ENCODE measurements at places on chromosomes 4 and X.

- DNase-seq, result no peak
- no peak overlapping the region for H3K27ac ChIP-seq
- peaks cover 3% of the 10 kb centered on the region for H3K4me1 ChIP-seq
- H3K4me3 ChIP-seq, result no peak overlapping the region
- H3K36me3 ChIP-seq, result no peaks in the 10 kb centered on the region
These were observed 382.6 kb downstream of the CENPC start for GRCh38 chr4:67162690-67163089.

- DNase-seq, result no peak
- no peaks in the 10 kb centered on the region for H3K27me3 ChIP-seq
- peaks cover 5% of the 10 kb centered on the region for H3K4me1 ChIP-seq
- no peak overlapping the region for H3K4me3 ChIP-seq
- H3K27ac ChIP-seq, result no peak overlapping the region
These were observed 840 bp upstream of the P2RY10 start for GRCh38 chrX:78944351-78944750.

- no peak overlapping the region for H3K4me3 ChIP-seq
- no peaks in the 10 kb centered on the region for H3K27me3 ChIP-seq
- no peaks in the 10 kb centered on the region for H3K4me1 ChIP-seq
- DNase-seq, result no peak
- no peaks in the 10 kb centered on the region for H3K36me3 ChIP-seq
These were observed 487.9 kb upstream of the GALNT7 start for GRCh38 chr4:172680691-172681090.

- no peak for DNase-seq
- H3K4me3 ChIP-seq, result no peak overlapping the region
- no peaks in the 10 kb centered on the region for H3K4me1 ChIP-seq
- no peaks in the 10 kb centered on the region for H3K27me3 ChIP-seq
These were observed 313.0 kb downstream of the DCTD start for GRCh38 chr4:182604161-182604622.

GRCh38 chr4:13544606-13545393 lies 492 bp upstream of the NKX3-2 start:
- H3K36me3 ChIP-seq, result no peaks in the 10 kb centered on the region
- H3K27ac ChIP-seq, result no peak overlapping the region
- DNase-seq, result peak; percentile 66
- peaks cover 99% of the 10 kb centered on the region for H3K27me3 ChIP-seq
- H3K4me1 ChIP-seq, result peaks cover 44% of the 10 kb centered on the region

DNA sequence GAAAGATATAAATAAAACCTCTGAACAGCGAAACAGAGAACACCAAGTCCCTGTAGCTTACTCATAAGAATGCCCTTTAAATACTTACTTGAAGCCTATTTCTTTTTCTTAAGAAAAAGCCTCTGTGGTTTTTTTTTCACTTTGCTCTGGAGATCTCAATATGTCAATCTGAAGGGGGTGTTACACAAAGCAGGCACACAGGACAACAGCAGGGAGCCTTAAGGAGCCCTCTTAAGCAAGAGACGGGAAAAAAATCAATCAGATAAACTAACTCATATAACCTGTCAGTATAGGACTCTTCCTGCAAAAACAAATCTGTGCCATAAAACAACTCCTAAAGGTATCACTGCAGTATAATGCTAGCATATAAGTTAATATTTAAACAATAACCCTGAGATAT lies 611.1 kb upstream of the ATOH1 start:
- no peak overlapping the region for H3K27ac ChIP-seq
- no peak overlapping the region for H3K4me3 ChIP-seq
- H3K36me3 ChIP-seq, result no peaks in the 10 kb centered on the region

GRCh38 chr4:26076000-26076587 lies 162.1 kb downstream of the SMIM20 start:
- H3K4me3 ChIP-seq, result no peak overlapping the region
- H3K27ac ChIP-seq, result no peak overlapping the region
- peaks cover 11% of the 10 kb centered on the region for H3K4me1 ChIP-seq
- DNase-seq, result peak; percentile 11

DNA sequence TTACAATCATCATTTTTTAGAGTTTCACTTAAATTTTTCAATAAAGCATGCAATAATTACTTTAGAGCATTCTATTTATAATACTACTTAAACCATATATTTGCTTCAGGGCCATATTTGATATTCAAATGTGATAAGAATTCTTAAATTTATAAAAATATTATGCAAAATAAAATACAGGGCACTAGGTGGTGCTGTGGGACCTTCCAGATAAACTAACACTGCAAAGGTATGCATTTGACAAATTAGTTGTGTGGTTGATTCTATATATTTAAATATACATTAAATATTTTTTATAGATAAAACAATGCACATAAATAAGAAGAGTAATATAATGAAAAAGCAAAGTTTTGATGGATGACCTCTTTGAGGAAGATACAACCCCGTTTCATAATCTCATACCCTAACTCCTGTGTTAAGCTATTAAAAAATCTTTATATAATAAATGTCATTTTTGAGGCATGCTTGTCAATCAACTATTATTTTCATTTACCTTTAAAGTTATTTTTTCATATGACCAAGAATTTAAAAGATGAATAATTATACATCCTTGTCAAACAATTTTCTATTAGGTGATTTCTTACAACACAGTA lies 128.4 kb downstream of the REELD1 start:
- no peaks in the 10 kb centered on the region for H3K27me3 ChIP-seq
- H3K27ac ChIP-seq, result no peak overlapping the region
- peak; percentile 48 for DNase-seq
- no peaks in the 10 kb centered on the region for H3K36me3 ChIP-seq
- no peaks in the 10 kb centered on the region for H3K4me1 ChIP-seq
- H3K4me3 ChIP-seq, result no peak overlapping the region

GRCh38 chr4:66273110-66273509 lies 602.8 kb upstream of the EPHA5 start:
- no peaks in the 10 kb centered on the region for H3K4me1 ChIP-seq
- no peaks in the 10 kb centered on the region for H3K36me3 ChIP-seq

- H3K4me3 ChIP-seq, result no peak overlapping the region
- no peak overlapping the region for H3K27ac ChIP-seq
- H3K27me3 ChIP-seq, result no peaks in the 10 kb centered on the region
- H3K36me3 ChIP-seq, result no peaks in the 10 kb centered on the region
- H3K4me1 ChIP-seq, result no peaks in the 10 kb centered on the region
These were observed 32.0 kb downstream of the CDS1 start for GRCh38 chr4:84614891-84615290.

DNA sequence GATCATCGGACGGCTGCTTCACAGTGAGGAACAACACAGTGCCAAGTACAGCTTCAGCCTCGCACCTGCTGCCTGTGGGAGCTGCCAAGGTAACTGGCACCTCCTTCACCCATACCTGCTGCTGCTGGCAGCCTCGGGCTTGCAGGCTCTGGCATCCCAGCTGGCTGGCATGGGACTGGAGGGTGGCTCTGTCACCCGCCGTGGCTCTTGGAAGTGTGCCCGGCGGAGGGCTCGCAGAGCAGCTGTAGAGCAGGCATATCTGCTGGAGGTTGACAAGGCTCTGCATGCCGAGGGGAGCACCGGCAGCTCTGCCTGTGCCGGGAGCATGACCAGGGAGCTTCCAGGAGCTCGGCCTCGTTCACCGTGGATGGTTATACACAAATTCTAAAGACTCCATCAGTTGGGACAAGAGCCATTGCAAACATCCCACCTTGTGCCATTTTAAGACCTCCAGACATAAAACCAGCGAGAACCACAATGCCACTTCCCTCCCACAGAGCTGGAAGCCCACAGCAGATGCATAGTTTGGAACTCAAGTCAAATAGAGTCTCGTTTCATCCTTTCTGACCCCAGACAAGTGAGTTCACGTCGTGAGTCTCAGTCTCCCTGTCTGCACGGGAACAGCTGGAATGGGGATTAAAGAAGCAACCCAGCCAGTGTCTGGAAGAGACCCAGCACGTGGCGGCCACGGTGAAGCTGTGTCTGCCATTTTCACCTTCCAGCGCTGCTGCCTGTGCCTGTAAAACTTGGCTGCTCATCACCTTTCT lies 84.3 kb upstream of the PSAPL1 start:
- H3K27ac ChIP-seq, result no peak overlapping the region
- no peak for DNase-seq
- H3K27me3 ChIP-seq, result peaks cover 97% of the 10 kb centered on the region
- peaks cover under 1% of the 10 kb centered on the region for H3K4me1 ChIP-seq
- no peaks in the 10 kb centered on the region for H3K36me3 ChIP-seq

GRCh38 chr4:87144356-87144755 lies 76.1 kb downstream of the KLHL8 start:
- H3K36me3 ChIP-seq, result peaks cover 5% of the 10 kb centered on the region
- no peak overlapping the region for H3K4me3 ChIP-seq
- H3K4me1 ChIP-seq, result peaks cover 6% of the 10 kb centered on the region
- peak overlapping the region; percentile 16 for H3K27ac ChIP-seq
- H3K27me3 ChIP-seq, result no peaks in the 10 kb centered on the region

DNA sequence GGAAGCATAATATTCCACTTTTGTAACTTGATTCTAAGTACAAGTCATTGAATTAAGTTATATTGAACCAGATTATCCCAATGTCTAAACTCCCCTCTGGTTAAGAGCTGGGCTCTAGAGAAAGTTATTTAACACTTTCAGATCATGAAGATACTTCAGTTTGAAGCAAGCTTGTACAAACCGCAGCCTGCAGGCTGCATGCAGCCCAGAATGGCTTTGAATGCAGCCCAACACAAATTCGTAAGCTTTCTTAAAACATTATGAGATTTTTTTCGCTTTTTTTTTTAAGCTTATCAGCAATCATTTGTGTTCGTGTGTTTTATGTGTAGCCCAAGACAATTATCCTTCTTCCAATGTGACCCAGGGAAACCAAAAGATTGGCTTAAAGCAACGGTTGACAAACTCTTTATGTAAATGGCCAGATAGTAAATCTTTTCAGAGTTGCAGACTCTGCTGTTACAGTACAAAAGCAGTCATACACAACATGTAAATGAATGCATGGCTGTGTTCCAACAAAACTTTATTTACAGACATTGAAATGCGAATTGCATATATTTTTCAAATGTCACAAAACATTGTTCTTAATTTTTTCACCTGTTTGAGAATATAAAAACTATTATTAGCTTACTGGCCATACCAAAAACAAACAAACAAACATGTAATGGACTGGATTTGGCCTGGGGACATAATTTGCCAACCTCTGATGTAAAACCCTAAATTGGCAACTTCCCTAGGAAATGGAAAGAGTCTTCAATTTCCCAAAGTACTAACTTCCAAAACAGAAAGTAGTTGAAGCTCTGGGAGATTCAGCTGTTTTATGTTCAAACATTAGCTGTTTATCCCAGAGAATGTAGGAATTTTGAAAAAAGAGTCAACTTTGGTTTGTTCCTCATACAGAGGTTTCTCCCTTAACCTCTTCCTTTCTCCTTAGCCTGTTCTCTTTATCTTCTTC lies 201.1 kb upstream of the MBNL3 start:
- no peak overlapping the region for H3K4me3 ChIP-seq
- no peak overlapping the region for H3K27ac ChIP-seq
- H3K36me3 ChIP-seq, result no peaks in the 10 kb centered on the region

DNA sequence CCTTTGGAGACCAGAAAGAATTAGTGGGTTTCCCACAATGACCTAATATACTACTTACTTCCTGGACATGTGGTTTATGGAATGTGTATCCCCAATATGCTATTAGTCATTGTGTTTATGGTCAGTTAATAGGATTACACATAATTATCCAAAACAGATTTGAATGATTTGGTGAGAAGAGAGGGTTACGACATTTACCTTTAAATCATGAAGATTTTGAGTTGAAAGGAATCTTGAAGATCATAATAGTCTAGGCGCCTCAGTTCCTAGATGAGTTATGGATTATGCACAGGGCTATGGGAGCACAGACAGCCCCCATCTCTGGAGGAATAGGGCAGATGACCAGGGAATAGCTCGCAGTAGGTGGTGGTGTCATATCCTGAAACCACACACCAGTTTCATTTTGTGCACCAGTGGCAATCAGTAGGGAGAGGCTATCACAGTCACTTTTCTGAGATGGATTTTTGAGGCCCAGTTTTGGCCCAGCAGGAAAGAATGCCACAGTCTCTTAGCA lies 61.3 kb downstream of the SEPTIN11 start:
- no peak overlapping the region for H3K4me3 ChIP-seq
- H3K4me1 ChIP-seq, result peaks cover 37% of the 10 kb centered on the region
- H3K36me3 ChIP-seq, result peaks cover 4% of the 10 kb centered on the region
- H3K27me3 ChIP-seq, result no peaks in the 10 kb centered on the region

DNA sequence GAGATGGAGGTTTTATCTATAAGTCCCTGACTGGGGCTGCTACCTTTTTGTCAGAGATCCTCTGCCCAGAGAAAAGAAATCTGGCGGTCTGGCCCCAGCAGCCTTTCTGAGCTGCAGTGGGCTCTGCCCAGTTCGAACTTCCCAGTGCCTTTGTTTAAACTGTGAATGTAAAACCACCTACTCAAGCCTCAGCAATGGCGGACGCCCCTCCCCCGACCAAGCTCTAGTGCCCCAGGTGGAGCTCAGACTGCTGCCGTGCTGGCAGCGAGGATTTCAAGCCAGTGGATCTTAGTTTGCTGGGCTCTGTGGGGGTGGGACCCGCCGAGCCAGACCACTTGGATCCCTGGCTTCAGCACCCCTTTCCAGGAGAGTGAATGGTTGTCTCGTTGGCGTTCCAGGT lies 121.8 kb downstream of the TSPAN5 start:
- H3K4me1 ChIP-seq, result no peaks in the 10 kb centered on the region
- H3K4me3 ChIP-seq, result no peak overlapping the region
- DNase-seq, result no peak

DNA sequence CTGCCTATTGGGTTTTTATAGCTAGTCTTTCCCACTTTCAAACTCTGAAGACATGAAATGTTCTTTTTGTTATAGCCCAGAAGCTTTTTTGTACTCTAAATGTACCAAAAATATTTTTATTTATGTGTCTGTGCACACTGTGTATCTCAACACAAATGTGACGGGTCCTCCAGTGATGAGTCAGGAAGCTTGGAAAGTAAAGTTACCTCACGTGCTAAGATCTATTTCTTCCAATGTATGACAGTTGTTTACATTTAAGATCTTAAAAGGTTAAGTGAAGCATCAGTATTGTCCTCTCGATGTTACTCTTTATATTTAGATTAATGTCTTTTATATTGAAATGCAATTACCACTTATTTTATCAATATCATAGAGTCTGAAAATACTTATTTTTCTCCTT lies 29.1 kb upstream of the PRSS12 start:
- H3K27me3 ChIP-seq, result no peaks in the 10 kb centered on the region
- no peak overlapping the region for H3K4me3 ChIP-seq
- no peak for DNase-seq
- no peaks in the 10 kb centered on the region for H3K36me3 ChIP-seq
- H3K4me1 ChIP-seq, result no peaks in the 10 kb centered on the region

GRCh38 chr4:77078401-77078800 lies 2.6 kb upstream of the CCNI start:
- no peak overlapping the region for H3K27ac ChIP-seq
- no peaks in the 10 kb centered on the region for H3K36me3 ChIP-seq

- no peaks in the 10 kb centered on the region for H3K36me3 ChIP-seq
- peak overlapping the region; percentile 16 for H3K27ac ChIP-seq
- peak overlapping the region; percentile 23 for H3K4me3 ChIP-seq
- no peaks in the 10 kb centered on the region for H3K27me3 ChIP-seq
- no peaks in the 10 kb centered on the region for H3K4me1 ChIP-seq
These were observed 232.1 kb downstream of the CPE start for GRCh38 chr4:165610679-165611437.

GRCh38 chrX:50100188-50100587 lies 100.6 kb downstream of the AKAP4 start:
- DNase-seq, result peak; percentile 60
- no peak overlapping the region for H3K27ac ChIP-seq
- no peak overlapping the region for H3K4me3 ChIP-seq
- H3K4me1 ChIP-seq, result no peaks in the 10 kb centered on the region
- no peaks in the 10 kb centered on the region for H3K36me3 ChIP-seq

Data from common myeloid progenitor, CD34-positive (primary cell).